CD8-positive, alpha-beta T cell (primary cell): ENCODE measurements at places on chromosomes 5 and 9.

DNA sequence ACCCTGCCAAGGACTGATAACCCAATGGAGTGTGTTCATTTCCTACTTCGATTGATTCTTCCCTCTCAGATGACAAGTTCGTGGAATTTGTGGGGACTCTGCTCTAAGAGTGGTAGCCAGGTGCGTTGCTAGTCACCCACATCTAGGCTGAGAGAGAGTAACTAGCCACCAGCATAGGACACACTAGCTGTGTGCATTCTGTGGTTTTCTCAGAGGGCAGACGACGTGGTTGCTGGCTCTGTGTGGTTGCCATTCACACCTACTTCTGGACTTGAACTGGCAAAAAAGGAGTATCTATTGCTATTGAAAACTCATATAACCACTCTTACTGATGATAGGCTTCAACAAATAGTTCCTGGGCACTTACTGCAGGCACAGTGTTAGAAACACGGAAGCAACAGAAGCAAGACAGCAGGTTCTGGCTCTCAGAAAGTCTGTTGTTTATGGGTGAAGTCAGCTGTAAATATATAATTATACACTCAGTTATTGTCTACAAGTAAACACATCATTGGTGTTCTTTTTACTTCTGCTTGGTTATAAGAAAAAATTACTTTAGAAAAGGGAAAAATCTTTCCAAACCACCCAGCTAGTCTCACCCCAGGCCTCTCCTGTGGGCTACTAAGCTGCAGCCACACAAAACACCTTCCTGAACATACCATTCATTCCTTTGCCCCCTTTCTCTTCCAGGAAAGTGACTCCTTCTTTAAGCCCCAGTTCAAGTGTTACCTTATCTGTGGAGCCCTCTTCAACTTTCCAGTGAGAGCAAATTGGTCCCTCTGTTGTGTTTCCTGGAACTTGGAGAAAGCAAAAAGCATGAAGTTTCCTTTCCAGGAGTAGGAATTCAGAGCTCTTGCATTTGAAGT lies 151.1 kb upstream of the HAPLN1 start:
- no peak for DNase-seq

DNA sequence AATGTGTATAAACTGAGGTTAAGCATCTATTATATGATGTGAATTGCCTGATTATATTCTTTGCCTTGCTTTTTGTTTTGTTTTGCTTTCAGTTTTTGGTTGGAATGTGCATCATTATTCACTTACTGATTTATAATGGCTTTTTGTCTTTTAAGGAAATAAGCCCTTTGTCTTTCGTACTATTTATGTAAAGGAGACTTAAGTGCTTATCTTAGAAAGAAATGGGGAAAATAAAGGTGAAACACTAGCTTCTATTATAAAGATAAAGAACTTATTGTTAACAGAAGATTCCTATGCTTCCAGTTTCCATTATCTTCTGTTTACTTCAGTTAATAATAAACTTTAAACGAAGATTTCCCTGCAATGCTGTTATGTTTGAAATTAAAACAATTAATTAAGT lies 23.3 kb downstream of the COX7C start:
- no peak for DNase-seq

DNA sequence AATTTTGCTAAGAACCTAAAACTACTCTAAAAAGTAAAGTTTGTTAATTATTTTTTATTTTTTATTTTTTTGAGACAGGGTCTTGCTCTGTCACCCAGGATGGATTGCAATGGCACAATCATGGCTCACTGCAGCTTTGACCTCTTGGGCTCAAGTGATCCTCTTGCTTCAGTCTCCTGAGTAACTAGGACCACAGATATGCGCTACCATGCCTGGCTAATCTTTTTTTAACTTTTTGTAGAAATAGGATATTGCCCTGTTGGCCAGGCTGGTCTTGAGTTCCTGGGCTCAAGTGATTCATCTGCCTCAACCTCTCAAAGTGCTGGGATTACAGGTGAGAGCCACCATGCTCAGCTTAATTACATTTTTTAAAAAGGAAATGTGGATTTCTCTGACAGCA lies 45.8 kb downstream of the PDE6A start:
- no peak for DNase-seq

DNA sequence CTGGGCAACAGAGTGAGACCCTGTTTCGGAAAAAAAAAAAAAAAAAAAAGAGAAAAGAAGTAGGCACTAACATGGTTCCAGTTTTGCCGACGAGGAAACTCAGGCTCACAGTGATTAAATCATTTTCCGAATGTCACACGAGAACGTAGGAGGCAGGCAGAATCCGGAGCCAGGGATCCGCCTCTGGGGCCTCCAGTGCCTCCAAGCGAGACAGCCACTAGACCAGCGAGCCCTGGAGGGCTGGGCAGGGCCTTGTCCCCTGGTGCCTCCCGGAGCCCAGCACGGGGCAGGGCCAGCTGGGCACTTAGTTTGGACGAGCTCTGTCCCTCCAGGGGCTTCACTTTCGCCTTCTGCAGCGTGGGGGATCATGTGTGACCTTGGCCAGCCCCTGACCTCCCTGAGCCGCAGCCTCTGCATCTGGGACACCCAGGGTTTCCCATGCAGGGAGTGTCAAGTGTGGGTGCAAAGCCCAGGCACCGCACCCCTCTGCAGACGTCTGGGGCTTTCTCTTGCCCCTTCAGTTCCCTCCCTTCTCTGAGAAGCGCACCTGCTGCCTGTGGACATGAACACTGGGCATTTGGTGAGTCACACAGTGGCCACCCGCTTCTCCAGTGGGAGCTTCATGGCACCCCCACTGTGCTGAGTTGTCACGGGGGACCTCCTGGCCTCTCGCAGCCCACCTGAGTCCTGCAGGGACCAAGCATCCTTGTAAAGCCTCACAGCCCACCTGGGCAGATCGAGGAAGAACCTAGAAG lies 80.3 kb downstream of the RXRA start:
- DNase-seq, result no peak

- DNase-seq, result no peak
These were observed 21.6 kb upstream of the PIP5K1B start for GRCh38 chr9:68683433-68683832.
